ENCODE measurements at places on chromosomes 12 and 14. TPM values are rescaled to one million over a fixed set of nuclear protein-coding genes. Genes with fewer than 3 reads are reported as not detected.

RPS29 gene
- polyA plus RNA-seq, result 5,012 TPM

TMCC3 gene
- not detected for polyA plus RNA-seq

TEX22 gene
- 0.23 TPM for polyA plus RNA-seq

MYRFL gene
- not detected for polyA plus RNA-seq

HDAC7 gene
- polyA plus RNA-seq, result 82.7 TPM

CLEC4D gene
- polyA plus RNA-seq, result not detected

GCH1 gene
- polyA plus RNA-seq, result 10.6 TPM

HOXC13 gene
- 0.28 TPM for polyA plus RNA-seq

MAP1LC3B2 gene
- polyA plus RNA-seq, result 0.53 TPM

ADAMTS20 gene
- not detected for polyA plus RNA-seq

HOXC12 gene
- 0.05 TPM for polyA plus RNA-seq

VDR gene
- polyA plus RNA-seq, result 1.8 TPM

PITPNM2 gene
- 5.1 TPM for polyA plus RNA-seq

RFX4 gene
- not detected for polyA plus RNA-seq

KRT83 gene
- not detected for polyA plus RNA-seq

MFAP5 gene
- polyA plus RNA-seq, result not detected

CD163L1 gene
- 2.5 TPM for polyA plus RNA-seq

NOS1 gene
- not detected for polyA plus RNA-seq

SYCP3 gene
- polyA plus RNA-seq, result not detected

GRIN2B gene
- polyA plus RNA-seq, result not detected

CCDC175 gene
- not detected for polyA plus RNA-seq

SLC25A47 gene
- not detected for polyA plus RNA-seq

KIF26A gene
- polyA plus RNA-seq, result not detected

PRIMA1 gene
- polyA plus RNA-seq, result not detected

DDHD1 gene
- polyA plus RNA-seq, result 3.7 TPM

NUP107 gene
- 201 TPM for polyA plus RNA-seq

POTEM gene
- not detected for polyA plus RNA-seq

SYT10 gene
- polyA plus RNA-seq, result 1.8 TPM

CCDC196 gene
- polyA plus RNA-seq, result not detected

P2RX4 gene
- 21.5 TPM for polyA plus RNA-seq

RIMBP2 gene
- not detected for polyA plus RNA-seq

CACNA1C gene
- not detected for polyA plus RNA-seq

RECQL gene
- polyA plus RNA-seq, result 25.4 TPM

LRIG3 gene
- not detected for polyA plus RNA-seq

YLPM1 gene
- polyA plus RNA-seq, result 13.9 TPM

SLC38A2 gene
- polyA plus RNA-seq, result 130 TPM

PTPRB gene
- polyA plus RNA-seq, result 3.1 TPM

CCNB1IP1 gene
- polyA plus RNA-seq, result 93.4 TPM

OVCH1 gene
- polyA plus RNA-seq, result not detected

RTRAF gene
- 126 TPM for polyA plus RNA-seq

GLIPR1L1 gene
- not detected for polyA plus RNA-seq

FOXG1 gene
- 1.3 TPM for polyA plus RNA-seq

NRXN3 gene
- not detected for polyA plus RNA-seq

TMEM52B gene
- not detected for polyA plus RNA-seq

CDK17 gene
- 13.9 TPM for polyA plus RNA-seq

PLEKHG7 gene
- not detected for polyA plus RNA-seq

RNFT2 gene
- 11.9 TPM for polyA plus RNA-seq

MYBPC1 gene
- not detected for polyA plus RNA-seq

GPD1 gene
- polyA plus RNA-seq, result 0.45 TPM

ASCL1 gene
- 0.09 TPM for polyA plus RNA-seq

KRT80 gene
- polyA plus RNA-seq, result not detected

PPP1R1A gene
- polyA plus RNA-seq, result not detected

KRT85 gene
- not detected for polyA plus RNA-seq

SCN8A gene
- 0.07 TPM for polyA plus RNA-seq

METTL1 gene
- polyA plus RNA-seq, result 23.9 TPM

FAM222A gene
- 0.36 TPM for polyA plus RNA-seq
